ENCODE measurements at places on chromosomes 2 and 18.

DNA sequence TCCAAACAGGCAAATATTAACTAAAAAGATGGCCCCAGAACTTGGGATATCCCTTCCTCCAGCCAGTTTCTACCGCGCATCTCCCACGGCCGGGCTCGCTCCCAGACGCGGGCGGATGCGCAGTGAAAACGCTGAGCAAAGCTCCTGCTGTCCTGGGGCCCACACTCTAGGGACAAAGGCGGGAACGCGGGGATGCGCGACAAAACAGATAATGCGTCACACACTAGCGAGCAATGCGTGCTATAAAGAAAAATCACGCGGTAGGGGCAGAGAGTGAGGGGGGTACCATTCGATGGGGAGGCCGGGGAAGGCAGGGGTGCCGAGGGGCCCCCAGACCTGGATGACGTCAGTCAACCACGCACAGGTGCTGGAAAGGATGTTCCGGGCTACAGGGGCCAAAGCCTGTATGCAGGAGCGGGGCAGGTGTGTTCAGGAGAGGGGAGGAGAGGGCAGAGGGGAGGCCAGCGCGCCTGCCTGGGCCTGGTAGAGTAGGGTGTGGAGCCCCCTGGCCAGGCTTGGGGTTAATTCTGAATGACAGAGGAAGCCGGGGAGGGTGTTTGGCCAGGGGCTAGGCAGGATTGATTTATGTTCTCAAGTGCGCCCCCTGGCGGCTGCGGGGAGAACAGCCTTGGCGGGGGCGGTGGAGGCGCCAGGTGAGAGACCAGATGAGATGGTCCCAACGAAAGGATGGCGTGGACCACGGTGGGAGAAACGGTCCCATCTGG lies 14.9 kb upstream of the ITM2C start:
- no peak for DNase-seq

DNA sequence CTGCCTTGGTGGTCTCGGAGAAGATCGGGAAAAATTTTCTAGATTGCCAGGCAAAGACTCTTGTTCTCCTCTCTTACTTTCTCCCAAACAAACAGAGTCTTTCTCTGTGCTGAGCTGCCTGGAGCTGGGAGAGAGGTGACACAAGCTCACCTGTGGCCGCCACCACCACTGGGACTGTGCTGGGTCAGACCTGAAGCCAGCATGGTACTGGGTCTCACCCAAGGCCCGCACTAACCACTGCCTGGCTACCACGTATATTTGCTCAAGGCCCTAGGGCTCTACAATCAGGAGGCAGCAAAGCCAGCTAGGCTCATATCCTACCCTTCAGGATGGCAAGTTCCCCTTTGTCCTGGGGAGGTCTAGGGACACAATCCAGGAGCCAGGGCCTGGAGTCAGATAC lies 312.2 kb downstream of the DLGAP1 start:
- no peak for DNase-seq

- DNase-seq = no peak
These were observed 15.2 kb downstream of the KCNJ3 start for GRCh38 chr2:154713675-154714074.

- DNase-seq = no peak
These were observed 64.4 kb downstream of the KCNG3 start for GRCh38 chr2:42429352-42429751.

DNA sequence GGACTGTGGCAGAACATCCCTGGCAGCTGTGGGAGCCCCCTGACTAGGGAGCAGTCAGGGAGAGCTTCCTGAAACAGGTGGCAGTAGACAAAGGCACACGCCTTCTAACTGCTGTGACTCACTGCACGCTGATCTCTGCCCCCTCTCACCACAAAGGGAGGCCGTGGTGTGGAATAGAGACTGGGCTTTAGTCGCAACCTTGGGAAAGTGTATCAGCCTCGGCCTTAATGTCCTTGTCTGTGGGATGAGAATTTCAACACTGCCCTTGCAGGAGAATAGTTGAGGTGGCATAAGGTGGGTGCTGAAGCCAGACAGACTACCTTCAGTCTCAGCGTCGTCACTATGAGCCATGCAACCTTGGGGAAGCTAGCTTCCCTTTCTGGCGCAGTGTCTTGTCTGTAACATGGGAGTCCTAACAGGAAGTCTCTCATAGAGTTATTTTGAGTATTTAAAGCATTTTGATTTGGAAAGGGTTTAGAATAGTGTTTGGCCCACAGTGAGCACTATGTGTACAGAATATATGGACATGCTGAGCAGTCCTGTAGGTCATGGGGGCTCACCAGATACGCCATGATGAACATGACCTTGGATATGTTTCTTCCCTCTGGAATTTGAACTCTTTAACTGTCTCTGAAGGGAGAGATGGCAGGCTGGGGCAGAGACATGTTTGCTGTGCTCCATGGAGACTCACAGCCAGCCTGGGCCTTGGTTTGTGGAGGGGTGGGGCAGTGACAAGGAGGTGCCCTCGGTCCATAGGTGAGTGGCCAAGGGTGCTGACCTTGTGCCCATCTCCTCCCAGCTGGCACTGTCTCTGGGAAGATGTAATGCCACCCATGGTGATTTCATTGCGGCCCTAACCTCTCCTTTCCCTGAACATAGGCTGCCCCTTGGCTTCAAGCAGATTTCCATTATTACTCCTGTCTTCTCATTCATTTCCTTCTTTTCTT lies 29.5 kb upstream of the SMAD7 start:
- DNase-seq = no peak

DNA sequence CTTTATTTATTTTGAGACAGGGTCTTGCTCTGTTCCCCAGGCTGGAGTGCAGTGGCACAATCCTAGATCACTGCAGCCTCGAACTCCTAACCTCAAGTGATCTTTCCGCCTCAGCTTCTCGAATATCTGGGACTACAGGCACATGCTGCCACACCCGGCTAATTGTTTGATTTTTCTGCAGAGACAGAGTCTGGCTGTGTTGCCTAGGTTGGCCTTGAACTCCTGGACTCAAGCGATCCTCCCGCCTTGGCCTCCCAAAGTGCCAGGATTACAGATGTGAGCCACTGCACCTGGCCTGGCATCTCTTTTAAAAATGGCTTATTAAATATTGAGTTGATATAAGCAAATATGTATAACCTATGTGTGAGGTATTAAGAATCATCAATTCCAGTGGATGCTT lies 209.5 kb downstream of the FAM210A start:
- DNase-seq = no peak

DNA sequence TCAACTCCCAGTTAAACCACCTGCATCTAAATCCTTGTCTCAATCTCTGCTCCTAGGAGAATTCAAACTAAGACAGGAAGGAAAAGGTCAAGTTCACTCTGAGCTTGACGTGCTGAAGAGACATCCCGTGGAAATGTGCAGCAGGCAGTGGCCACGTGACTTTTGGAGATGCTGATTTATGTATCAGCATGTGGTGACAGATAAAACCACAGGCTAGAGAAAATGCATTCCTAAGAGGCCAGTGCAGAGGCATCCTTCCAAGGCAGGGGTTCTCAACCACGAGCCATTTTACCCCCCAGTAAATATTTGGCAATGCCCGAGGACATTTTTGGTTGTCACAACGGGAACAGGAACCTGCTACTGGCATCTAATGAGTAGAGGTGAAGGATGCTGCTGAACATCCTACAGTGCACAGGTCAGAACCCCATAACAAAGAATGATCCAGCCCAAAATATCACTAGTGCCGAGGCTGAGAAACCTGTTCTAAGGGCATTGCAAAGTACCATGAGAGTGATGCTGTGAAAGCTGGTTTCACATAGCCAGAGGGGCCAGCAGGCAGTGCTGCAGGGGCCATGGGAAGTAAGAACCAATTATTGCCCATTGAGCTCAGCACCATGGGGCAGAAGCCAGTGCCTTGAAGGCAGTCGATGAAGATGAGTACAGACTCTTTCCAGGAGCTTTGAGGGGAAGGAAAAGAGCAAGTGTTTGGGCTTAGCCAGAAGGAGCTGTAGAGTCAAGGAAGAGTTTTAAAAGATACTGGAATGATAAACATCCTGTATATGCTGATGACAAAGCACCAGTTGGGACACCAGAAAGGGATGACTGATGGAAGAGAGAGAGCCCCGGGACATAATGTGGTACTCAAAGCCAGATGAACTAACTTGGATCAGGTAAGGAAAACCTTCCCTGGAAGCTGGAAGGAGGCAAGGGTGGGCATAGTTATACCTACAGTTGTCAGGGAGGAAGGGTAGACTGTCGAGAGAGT lies 174.6 kb downstream of the HAUS1 start:
- DNase-seq = no peak
